Hematopoietic multipotent progenitor cell treated with erythropoietin and hydrocortisone succinate and interleukin-3 and kit ligand, for 6 days (in vitro differentiated cells): ENCODE measurements at places on chromosomes 4 and X.
A peak's percentile ranks its signal among the peaks of the same experiment; 100 is the strongest.

DNA sequence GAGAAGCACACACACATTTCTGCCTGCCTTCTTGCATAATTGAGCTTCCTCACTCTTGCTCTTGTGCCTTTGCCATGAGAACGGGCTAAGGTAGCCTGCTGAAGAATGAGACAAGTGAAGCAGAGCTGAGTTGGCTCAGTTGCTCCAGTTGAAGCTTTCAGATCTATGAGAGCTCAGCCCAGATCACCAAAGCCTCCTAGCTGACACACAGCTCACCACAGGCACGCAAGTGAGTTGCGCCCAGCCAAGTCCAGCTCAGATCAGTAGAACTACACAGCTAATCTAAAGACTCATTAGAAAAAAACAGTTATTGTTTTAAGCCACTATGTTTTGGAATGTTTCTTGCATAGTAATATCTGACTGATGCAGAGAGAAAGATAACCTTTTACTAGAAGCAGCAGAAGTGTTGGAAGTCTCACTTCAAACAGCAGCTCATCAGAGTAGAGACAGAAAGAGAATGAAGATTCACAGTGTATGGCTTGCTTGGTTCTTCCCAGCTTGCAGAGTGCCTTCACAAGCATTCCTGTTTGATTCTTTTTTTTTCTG lies 362.4 kb downstream of the MID1IP1 start:
- DNase-seq, result peak; percentile 31

DNA sequence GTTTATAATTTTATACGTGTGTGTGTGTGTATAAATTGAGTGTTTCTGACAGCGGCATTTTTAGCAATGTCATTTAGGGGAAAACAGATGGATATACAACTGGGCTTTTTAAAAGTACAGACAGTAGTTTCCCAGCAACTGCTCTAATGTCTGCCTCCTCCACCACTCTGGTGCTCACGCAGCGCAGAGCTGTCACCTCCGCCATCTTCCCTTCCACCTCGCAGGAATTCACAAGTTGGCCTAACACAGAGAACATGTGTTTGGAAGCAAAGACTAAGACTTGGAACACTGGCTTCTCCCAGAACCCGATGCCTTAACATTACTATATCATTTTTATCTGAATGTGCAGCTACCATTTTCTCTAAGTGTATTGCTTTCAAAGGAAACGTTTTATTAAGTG lies 158.3 kb upstream of the FSTL5 start:
- DNase-seq, result no peak

DNA sequence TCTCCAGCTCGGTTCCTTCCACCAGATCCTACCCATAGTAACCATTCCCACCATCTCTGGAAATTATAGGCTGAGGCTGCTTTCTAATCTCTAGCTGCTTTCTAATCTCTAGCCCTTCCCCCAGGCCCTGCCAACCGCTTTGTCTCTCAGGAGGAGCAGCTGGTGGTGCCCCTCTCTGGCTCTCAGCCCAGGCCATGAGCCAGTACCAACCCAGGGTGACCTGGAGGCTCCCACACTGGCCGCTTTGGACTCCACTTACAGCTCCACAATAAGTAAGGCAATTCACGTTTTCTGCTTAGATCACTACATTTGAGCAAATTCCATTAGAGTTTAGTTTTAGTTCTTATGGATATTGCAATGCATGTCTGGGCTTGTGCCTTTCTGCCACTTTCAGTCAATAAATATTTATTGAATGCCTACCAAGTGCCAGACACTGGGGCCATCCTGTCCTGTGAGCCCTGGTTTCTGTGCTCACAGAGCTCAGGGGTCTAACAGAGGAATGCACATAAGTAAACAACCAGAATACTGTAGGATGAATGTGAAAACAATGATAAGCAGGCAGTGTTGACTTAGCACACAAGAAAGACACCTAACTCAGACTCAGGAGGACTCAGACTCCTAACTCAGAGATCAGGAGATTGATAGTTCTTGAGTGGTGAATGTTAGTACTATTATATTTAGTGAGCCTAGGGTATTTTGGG lies 38.9 kb downstream of the SMC1A start:
- peak; percentile 21 for DNase-seq

DNA sequence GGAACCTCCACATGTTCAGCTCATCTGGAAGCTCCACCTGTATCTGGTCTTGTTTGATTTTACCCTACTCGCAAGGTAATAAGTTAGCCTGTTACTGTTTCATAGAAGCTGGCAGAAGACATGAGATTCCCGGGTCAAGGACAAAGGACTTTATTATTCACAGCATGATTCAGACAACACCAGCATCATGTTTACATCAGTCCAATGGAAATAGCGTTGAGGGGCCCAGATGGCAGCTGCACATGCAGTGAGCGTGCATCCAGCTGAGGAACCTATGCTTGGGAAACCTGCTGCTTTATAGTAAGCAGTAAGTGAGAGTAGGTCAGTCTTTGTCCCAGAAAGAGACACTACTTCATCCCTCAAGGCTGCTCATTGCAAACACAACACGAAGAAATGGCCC lies 19.8 kb downstream of the TSPAN5 start:
- DNase-seq, result no peak

GRCh38 chr4:152961014-152961772 lies 25.1 kb downstream of the FHDC1 start:
- no peak for DNase-seq

GRCh38 chrX:122220644-122221373 lies 963.3 kb upstream of the GRIA3 start:
- no peak for DNase-seq
